ENCODE measurements at places on chromosomes 3 and 15.

GRCh38 chr3:114356066-114356465, 62.2 kb downstream of the TIGIT start:
- DNase-seq: no peak

- DNase-seq: no peak
Measured at GRCh38 chr3:13637311-13637891, 88.5 kb downstream of the FBLN2 start.

- DNase-seq: no peak
Measured at GRCh38 chr15:85367741-85368140, 12.7 kb upstream of the AKAP13 start.

DNA sequence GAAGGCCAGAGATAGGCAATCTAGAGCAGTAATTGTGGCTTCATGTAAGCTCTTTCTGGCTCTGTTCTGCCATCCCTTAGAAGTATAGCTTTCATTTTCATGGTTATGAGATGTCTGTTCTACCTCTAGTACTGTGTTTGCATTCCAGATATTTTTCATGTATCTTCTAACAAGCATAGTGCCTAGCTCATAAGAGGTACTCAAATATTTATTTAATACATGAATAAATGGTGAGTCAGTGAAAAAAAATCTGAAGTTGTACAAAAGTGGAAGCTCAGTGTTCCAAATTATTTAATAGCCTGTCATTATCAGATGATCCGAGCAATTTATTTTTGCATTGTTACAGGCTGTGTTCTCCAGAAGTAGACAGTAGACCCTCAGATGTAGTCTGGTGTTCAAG, 64.3 kb downstream of the OXSM start:
- peak; percentile 72 for DNase-seq

- peak; percentile 57 for DNase-seq
Measured at GRCh38 chr3:64489361-64490044, 198.3 kb downstream of the ADAMTS9 start.

GRCh38 chr3:41690766-41691563, 270.9 kb downstream of the ULK4 start:
- DNase-seq: no peak

DNA sequence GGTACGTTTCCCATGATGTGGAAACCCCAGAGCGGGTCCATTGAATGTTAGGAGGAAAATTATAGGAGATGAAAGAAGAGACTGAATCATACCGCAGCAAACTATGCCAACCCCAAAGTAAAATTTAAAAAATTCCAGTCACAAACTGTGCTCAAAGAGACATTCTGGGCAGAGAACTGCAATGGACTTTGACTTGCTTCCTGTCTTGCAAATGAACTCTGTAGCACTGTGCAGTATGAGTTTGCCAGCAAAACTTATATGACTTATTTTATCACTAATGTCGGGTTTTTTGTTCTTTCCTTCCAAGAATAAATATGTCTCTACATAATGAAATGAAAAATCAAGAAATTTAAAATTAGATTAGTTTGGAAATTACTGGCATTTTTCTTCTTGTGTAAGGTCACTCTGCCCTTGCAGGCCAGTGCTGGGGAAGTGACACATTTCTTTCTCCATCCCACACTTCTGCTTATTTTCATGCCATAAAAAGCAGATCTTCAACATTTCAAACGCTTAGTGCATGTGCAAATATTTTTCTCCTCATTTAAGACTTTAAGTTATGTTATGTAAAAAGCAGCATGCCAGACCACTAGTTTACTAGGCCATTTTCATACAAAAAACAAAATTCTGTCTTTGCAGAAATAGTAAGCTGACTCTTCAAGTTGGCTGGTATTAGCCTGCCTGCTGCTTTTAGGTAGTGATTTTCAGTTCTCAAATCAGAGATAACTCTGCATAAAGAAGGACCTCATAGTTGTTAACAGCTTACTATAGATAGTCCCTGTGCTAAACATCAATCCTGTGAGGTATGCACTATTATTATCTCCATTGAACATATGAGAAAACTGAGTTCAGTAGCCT, 32.2 kb upstream of the SSR3 start:
- no peak for DNase-seq

DNA sequence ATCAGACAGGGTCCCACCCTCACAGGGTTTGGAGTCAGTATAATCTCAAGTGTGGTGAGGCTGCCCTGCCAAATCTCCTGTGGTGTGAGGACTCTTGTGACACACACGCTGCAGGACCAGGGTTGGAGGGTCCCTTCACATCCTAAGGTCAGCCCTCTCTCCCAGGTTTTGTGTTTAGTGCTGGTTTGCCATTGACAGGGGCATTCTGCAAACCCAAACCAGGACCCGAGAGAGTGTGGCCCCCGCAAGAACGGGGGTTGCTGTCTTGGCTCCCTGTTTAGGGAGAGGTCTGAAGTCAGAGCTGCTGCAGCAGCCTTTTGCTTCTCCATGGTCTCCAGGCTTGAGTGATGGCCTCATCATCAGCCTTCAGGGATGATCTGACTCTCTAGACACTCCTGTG, 14.7 kb downstream of the FAM107A start:
- no peak for DNase-seq

DNA sequence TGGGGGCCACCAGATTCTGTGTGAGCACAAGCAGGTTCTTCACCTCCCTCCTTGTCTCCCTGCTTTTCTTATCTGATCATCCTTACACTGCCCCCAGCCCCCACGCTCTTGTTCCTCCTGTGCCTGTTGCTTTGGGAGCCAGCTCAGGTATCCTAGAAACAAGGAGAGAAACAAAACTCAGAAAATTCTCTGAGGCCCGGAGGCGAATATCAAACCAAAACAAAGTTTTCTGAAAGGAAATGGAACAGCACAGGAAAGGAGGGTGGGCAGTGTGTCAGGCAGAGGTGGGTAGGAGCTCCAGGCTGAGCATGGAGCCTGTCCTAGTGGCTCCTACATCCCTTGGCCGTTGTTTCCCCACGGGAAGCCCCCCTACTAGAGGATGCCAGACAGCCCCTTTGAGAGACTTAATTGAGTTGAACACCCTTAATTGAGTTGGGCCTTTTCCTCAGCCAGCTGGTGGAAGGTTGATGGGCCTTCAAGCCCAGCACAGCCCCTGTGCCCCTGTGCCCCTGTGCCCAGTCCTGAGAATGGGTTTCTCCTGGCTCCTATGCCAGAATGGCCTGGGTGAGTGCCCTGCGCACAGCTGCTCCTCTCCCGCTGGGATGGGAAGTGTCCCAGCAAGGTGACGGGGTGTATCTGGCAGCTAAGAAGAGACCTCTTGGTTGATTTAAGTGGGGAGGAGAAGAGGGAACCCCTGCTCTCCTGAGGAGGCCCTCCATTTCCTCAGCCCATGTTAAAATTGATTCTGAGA, 22.8 kb upstream of the JMJD7 start:
- DNase-seq: peak; percentile 58

GRCh38 chr3:71441217-71441924, 142.2 kb downstream of the FOXP1 start:
- DNase-seq: peak; percentile 82

GRCh38 chr15:81199031-81199779, 2.5 kb downstream of the IL16 start:
- no peak for DNase-seq

DNA sequence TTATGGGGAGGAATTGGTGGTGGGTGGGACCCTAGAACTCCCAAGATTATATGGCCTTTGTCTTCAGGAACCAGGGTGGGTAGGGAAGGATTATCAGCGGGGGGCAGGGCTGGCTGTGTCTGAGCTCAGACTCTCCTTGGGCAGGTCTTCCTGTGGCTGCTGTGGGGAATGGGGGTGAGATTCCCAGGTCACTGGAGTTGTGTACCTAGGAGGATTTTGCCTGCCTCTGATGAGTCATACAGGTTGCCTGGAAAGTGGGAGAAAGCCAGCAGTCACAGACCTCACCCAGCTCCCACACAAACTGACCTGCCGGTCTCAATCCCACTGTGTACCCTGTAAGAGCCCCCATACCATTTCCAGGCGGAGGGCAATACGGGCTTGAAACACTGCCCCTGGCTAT, 209.9 kb upstream of the CNTN3 start:
- peak; percentile 36 for DNase-seq

- DNase-seq: no peak
Measured at GRCh38 chr3:34300621-34301020, 502.2 kb downstream of the PDCD6IP start.

DNA sequence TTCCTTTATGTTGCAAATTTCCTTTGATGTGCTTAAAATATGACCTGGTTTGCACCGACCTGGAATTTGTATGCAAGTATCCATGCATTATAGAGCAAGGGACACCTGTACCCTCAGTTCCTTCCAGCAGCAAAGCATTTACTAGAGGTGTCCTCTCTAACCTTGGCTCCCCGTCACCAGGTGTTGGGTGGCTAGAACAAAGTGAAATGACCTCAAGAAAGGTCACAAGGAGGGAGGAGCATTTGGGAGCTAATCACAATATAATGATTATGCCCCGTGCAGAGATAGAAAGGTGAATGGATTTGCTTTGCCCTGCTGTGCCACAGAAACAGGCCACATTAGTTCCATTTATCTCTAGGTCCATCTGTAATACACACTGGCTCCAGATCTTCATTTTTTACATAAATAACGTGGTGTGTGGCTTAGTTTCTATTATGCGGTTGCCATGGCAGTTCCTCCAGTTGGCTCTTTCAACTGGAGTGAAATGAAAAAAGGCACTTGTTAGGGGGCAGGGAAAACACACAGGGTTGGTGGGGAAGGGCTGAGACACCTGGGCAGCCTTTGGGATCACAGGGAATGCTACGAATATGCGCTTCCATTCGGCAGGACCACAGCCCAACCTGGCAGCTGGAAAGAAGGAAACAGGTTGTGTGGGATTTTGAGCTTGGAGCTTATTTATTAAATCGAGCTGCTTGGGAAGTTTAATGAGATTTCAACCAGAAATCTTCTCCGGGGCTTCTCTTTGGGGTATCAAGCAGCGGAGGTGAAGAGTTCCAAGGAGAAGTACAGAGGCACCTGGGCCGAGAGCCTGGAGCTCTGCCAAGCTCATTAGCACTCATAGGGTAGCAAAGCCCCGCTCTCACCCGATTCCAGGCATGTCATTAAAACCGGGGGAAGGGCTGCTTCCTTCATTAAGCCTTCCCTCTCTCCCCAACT, 233.5 kb upstream of the ST8SIA2 start:
- DNase-seq: no peak

- DNase-seq: no peak
Measured at GRCh38 chr3:156542101-156543042, 12.5 kb downstream of the SSR3 start.

DNA sequence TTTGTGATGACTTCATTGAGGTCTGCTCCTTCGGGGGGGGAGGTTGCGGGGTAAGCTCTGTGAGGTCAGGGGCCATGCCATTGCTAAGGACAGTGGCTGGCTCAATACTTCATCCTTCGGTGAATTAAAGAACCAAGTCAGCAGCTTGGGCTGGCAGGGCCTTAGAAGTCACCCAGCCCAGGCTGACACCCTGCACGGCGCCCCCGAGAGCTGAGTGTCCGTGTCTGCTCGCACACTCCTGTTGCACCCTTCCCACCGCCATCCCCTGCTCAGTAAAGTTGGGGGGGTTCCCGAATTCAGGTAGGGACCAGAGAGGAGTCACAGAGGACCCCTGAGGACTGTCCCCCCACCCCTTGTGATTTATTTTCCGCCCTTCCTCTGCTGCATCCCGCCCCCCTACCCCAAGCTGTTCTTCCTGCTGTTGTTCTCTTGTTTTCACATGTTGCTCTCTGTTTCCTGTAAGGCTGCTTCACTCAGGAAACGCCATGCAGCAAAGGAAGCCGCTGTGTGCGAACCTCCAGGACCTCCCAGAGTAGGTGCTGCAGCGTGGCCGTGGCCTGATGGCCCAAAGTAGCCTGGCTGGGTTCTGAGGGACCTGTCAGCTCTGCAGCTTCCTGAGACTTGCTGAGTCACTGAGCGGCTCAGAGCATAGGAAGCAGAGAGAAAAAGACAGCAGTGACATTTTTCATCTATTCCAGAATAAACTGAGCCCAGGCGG, 14.4 kb downstream of the EFCC1 start:
- DNase-seq: no peak

- DNase-seq: no peak
Measured at GRCh38 chr3:51391566-51392354, 675 bp downstream of the RBM15B start.

DNA sequence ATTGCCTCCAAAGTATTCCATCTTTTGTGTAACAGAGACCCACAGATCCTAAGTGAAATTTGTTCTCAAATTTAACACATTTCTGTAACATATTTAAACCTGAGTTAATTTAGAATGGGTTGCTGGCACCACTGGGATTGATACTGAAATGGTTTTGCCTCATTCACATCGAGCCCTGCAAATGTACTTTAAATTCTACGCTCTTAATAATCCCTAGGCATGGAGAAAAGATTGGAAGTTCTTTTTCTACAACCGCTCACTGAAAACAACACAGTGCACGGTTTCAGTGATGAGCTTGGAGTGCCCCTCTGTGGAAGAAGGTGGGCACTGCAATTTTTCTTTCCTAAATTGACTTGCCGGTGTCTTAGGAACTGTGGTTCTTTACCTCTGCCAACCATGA, 109.9 kb upstream of the ATP11B start:
- peak; percentile 77 for DNase-seq

DNA sequence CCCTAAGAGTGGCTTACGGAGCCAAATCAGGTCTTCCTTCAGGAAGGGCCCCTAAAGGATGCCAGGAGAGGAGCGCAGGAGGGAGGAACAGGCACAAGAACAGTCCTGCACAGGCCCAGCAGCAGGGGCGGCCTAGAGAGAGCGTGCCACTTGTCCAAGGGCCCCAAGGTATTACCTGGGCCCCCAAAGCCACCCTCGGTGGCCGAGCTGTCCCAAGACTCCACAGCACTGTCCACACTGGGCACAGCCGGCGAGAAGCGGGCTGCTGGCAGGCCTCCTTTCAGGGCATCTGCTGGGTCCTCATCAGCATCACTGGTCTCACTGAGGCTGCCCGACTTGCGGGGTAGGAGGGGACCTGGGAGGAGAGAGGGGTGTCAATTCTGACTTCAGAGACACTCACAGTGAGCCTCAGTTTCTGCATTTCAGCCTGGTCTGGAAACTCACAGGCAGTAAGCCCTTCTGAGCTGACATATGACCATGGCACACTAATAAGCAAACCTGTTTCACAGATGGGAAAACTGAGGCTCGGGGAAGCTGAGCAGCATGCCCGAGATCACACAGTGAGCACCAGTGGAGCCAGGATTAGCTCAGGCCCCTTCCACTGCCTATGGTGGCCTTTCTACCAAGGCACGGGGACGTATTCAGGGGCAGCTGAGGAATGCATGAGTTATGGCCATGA, 33.4 kb downstream of the GRIP2 start:
- DNase-seq: no peak

DNA sequence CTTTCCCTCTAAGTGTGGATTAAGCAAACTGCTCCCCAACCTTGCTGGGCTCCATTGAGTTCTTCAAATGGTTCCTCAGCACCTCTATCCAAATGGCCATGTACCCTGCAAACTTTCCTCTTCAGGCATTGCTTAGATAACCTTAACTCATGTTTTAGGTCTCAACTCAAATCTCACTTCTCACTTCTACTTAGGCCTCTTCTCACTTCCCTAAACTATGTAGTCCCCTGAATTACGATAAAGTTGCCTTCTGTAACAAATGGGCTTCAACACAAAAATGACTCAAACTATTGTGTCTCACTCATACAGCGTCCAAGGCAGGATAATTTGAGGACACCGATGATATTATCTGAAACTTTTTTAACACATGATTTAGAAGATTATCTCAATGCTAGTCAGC, 62.4 kb upstream of the STAC start:
- no peak for DNase-seq

GRCh38 chr3:57007521-57008460, 52.7 kb upstream of the SPATA12 start:
- DNase-seq: peak; percentile 73

- DNase-seq: no peak
Measured at GRCh38 chr3:141106842-141107241, 55.7 kb downstream of the SPSB4 start.
